ENCODE measurements at places on chromosomes 12 and 14.

DNA sequence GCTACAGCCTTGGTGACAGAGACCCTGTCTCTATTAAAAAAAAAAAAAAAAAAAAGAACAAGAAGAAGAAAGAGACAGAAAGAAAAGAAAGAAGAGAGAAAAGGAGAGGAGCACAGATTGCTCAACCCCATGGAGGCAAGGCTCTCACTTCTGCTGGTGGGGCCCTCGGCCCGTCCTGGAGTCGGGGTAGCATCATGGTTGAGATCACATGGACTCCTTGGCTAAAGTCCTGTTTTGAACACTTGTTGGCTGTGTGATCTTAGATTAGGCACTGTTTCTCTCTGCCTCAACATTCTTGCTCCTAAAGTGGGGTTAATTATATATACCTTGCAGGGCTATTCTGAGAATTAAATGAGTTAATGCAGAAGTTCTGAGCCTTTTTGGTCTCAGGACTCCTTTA is 207.7 kb downstream of the CACNA1C start:
- peaks cover 4% of the 10 kb centered on the region for H3K4me1 ChIP-seq
- no peak overlapping the region for H3K4me3 ChIP-seq
- no peaks in the 10 kb centered on the region for H3K36me3 ChIP-seq
- H3K27ac ChIP-seq: no peak overlapping the region
- no peaks in the 10 kb centered on the region for H3K27me3 ChIP-seq

- no peaks in the 10 kb centered on the region for H3K4me1 ChIP-seq
- no peak overlapping the region for H3K4me3 ChIP-seq
- no peaks in the 10 kb centered on the region for H3K27me3 ChIP-seq
- H3K36me3 ChIP-seq: no peaks in the 10 kb centered on the region
- no peak overlapping the region for H3K27ac ChIP-seq
Measured at GRCh38 chr12:28811457-28811856, 337.6 kb upstream of the FAR2 start.

DNA sequence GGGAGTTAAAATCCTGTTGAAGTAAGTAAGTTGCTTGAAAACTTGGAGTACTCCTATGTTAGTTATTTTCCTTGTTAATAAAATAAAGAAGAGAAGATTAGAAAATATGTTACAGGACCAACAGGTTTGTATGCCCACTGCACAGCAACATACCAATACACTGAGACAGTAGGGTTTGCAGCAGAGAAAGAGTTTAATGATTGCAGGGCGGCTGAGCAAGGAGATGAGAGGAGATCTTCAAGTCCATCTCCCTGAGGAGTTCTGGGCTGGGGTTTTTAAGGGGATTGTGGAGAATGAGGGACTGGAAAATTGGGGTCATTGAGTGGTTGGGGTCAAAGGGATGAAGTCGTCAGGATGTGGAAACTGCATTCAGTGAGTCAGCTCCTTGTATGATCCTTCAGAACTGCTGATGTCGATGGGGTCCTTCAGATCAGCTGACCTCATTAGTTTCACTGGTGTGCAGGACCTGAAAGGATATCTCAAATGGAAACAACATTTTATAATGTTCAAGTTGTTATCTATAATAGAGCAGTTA is 4.3 kb upstream of the HSD17B6 start:
- H3K4me3 ChIP-seq: no peak overlapping the region
- H3K36me3 ChIP-seq: peaks cover 4% of the 10 kb centered on the region
- H3K27ac ChIP-seq: no peak overlapping the region
- H3K4me1 ChIP-seq: peaks cover 3% of the 10 kb centered on the region

DNA sequence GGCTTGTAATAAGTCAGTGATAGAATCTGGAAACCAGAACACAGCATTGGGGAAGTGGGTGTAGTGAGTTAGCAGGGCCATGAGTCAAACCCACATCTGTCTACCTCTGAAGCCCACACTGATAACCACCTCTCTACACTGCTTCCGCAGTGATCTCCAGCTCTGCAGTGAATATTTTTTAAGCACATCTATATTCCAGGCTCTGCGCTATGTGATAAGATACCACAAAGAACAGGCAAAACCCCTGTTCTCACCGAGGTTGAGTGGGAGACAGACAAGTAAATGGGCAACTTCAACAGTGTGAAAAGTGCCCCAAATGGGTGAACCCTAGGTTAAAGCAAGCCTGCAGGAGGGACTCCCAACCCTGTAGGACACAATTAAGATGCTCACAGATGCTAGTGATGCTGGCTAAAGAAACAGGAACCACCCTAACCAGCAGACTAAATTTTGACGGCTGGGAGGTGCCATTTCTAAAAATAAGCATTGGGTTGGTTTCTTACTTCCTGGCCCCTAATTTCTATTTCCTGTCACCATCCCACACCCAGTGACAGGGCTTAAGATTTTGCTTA is 375.0 kb downstream of the DPF3 start:
- H3K27me3 ChIP-seq: no peaks in the 10 kb centered on the region
- H3K36me3 ChIP-seq: peaks cover 22% of the 10 kb centered on the region
- H3K4me3 ChIP-seq: peak overlapping the region; percentile 72
- H3K27ac ChIP-seq: peak overlapping the region; percentile 92
- peaks cover 53% of the 10 kb centered on the region for H3K4me1 ChIP-seq
- DNase-seq: peak; percentile 55

DNA sequence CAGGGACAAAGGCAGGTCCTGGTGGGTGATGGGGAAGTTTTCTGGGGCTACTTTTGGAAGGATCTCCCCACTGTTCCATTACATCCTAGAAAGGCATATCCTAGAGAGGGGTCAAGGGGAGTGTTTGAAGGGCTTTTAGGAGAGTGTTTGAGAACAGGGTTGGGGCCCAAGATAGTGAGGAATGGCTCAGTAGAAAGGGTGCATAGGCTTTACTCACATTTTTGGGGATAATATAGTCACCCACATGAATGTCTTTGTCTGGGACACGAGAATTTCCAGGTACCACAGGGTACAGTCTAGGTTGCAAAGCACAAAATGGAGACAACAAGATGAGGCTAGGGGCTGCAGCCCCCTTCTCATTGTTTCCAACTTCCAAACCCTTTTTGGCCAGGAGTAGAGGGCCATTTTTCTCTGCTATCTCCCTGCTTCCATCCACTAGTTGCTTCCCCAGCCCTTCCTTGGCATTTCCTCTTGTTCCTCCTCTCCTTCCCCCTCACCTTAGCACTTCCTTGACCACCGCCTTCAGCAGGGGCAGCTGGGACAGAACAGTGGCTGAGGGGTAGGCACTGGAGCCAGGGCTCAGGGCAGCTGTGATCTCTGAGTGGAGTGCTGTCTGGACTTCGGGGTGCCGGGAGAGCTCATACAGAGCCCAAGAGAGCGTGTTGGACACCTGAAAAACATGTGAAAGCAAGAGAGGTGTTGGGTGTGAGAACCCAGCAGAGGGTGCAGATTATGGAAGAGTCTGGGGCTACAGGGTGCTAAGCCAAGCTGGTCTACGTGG is 2.8 kb downstream of the CYP27B1 start:
- H3K27ac ChIP-seq: peak overlapping the region; percentile 21
- H3K27me3 ChIP-seq: peaks cover 11% of the 10 kb centered on the region
- peaks cover 7% of the 10 kb centered on the region for H3K36me3 ChIP-seq
- H3K4me1 ChIP-seq: peaks cover 21% of the 10 kb centered on the region
- DNase-seq: no peak
- H3K4me3 ChIP-seq: peak overlapping the region; percentile 89

- no peak overlapping the region for H3K4me3 ChIP-seq
- no peaks in the 10 kb centered on the region for H3K4me1 ChIP-seq
- H3K36me3 ChIP-seq: no peaks in the 10 kb centered on the region
- no peaks in the 10 kb centered on the region for H3K27me3 ChIP-seq
- DNase-seq: no peak
Measured at GRCh38 chr12:79532907-79533288, 157.9 kb downstream of the PAWR start.

DNA sequence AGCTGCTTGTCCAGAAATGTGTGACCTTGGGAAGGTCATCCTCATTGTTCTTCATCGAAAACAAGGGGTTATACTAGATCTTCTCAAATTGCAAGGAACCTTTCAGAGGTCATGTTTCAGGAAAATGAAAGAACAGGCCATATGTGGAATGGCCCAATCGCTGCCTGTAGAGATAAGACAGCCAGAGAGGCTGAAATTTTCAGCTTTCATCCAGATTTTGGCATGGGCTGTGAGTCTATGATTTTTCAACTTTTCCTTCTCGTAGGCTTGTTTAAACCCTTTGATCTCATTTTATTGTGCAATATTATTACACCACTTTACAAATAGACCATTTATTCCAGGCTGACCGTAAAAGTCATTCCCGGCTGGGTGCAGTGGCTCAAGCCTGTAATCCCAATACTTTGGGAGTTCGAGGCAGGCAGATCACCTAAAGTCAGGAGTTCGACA is 17.1 kb upstream of the ATXN2 start:
- H3K4me1 ChIP-seq: no peaks in the 10 kb centered on the region
- DNase-seq: no peak
- H3K36me3 ChIP-seq: no peaks in the 10 kb centered on the region
- H3K27ac ChIP-seq: no peak overlapping the region

GRCh38 chr12:120592121-120593049 is 11.2 kb upstream of the POP5 start:
- H3K4me1 ChIP-seq: no peaks in the 10 kb centered on the region
- DNase-seq: no peak
- no peaks in the 10 kb centered on the region for H3K36me3 ChIP-seq
- no peaks in the 10 kb centered on the region for H3K27me3 ChIP-seq
- no peak overlapping the region for H3K4me3 ChIP-seq
- H3K27ac ChIP-seq: no peak overlapping the region

DNA sequence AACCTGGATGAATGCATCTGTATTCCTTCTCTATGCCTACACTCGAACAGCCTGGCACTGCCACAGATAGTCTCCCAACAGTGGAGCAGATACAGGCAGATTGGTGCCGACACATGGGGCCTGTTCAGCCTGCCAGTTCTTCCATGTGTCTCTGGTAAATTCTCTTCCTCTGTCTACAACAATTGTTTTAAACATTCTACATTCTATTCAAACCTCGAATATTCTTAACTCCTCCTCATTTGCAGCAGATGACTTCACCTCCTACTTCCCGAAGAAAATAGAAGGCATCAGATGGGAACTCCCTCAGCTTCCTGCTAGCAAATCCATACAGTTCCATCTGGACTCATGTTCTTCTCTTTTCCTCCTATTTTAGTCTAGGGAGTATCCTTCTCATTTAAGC is 43.1 kb upstream of the OTOGL start:
- H3K36me3 ChIP-seq: no peaks in the 10 kb centered on the region
- no peak for DNase-seq
- no peak overlapping the region for H3K27ac ChIP-seq
- H3K4me3 ChIP-seq: no peak overlapping the region
- no peaks in the 10 kb centered on the region for H3K27me3 ChIP-seq
- no peaks in the 10 kb centered on the region for H3K4me1 ChIP-seq

- DNase-seq: no peak
- H3K36me3 ChIP-seq: peaks cover 20% of the 10 kb centered on the region
- no peak overlapping the region for H3K27ac ChIP-seq
- no peaks in the 10 kb centered on the region for H3K4me1 ChIP-seq
Measured at GRCh38 chr14:102043251-102044025, 43.4 kb downstream of the HSP90AA1 start.

DNA sequence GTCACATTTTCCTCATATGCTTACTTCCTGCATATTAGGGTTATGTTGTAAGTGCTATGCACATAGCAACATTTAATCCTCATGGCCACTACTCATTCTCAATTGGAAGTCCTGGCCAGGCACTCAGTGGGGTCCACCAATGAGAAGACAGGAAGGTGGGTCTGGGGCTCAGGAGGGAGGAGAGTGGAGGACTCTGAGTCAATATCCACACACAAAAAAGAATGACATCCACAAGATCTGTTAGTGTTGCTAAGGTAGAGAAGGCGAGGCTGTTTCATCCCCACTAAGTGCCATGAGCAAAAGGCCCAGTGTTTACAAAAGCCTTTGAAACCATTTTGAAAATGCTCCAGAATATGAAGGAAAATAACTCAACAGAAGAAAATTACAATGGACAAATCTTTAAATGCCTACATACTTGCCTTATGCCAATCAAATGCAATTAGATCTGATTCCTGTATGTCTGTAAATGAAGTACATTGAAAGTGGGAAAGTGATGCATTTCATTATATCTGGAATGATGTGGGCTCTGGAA is 53.9 kb downstream of the EID3 start:
- H3K27ac ChIP-seq: no peak overlapping the region
- peaks cover 2% of the 10 kb centered on the region for H3K4me1 ChIP-seq
- no peaks in the 10 kb centered on the region for H3K27me3 ChIP-seq
- DNase-seq: no peak
- no peak overlapping the region for H3K4me3 ChIP-seq
- H3K36me3 ChIP-seq: peaks cover 3% of the 10 kb centered on the region

DNA sequence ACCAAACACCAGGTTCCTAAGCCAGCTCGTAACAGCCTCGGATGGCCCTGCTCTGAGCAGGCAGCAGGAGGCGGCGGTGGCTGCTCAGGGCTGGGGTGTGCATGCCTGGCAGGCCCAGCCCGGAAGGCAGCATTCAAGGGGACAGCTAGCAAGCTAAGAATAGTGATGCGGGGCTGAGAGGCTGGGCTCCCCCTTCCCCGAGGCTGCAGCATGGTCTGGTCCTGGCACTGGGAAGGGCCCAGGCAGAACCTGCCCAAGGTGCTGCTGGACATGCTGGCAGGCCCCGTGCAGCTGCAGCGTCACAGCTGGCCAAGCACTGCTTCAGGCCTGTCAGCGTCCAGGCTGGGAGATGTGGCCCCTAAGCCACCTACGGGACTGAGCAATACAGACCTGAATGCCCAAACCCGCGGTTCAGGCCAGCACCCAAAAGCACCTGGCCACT is 26.4 kb upstream of the NUDT14 start:
- no peak overlapping the region for H3K4me3 ChIP-seq
- no peaks in the 10 kb centered on the region for H3K27me3 ChIP-seq
- no peaks in the 10 kb centered on the region for H3K36me3 ChIP-seq
- DNase-seq: no peak

GRCh38 chr12:45138609-45139008 is 77.3 kb upstream of the ANO6 start:
- H3K36me3 ChIP-seq: no peaks in the 10 kb centered on the region
- no peak overlapping the region for H3K4me3 ChIP-seq
- H3K4me1 ChIP-seq: no peaks in the 10 kb centered on the region

GRCh38 chr12:79838359-79838758 is 96.5 kb downstream of the PPP1R12A start:
- H3K27me3 ChIP-seq: no peaks in the 10 kb centered on the region
- H3K4me3 ChIP-seq: no peak overlapping the region
- peaks cover 64% of the 10 kb centered on the region for H3K36me3 ChIP-seq
- no peak for DNase-seq
- H3K27ac ChIP-seq: no peak overlapping the region

GRCh38 chr12:95336387-95337067 is 118.9 kb downstream of the VEZT start:
- no peak for DNase-seq
- H3K27ac ChIP-seq: no peak overlapping the region
- H3K4me3 ChIP-seq: no peak overlapping the region

- no peak for DNase-seq
- H3K36me3 ChIP-seq: peaks cover 28% of the 10 kb centered on the region
- H3K27me3 ChIP-seq: no peaks in the 10 kb centered on the region
- peak overlapping the region; percentile 21 for H3K27ac ChIP-seq
- peak overlapping the region; percentile 60 for H3K4me3 ChIP-seq
- H3K4me1 ChIP-seq: peaks cover 50% of the 10 kb centered on the region
Measured at GRCh38 chr14:95513291-95513690, 3.2 kb downstream of the SYNE3 start.

DNA sequence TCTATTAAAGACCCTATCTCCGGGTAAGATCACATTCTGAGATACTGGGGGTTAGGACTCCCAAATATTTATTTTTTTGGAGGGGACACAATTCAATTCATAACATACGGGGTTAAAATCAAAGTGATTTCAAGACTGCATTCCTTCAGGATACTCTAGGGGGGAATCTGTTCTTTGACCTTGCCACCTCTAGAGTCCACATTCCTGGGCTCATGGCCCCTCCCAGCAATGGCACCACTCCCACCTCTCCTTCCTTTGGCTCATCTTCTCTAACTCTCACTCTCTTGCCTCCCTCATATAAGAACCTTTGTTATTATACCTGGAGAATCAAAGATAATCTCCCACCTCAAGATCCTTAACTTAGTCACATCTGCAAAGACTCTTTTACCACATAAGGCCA is 79.5 kb downstream of the CAND1 start:
- no peak for DNase-seq
- peaks cover 24% of the 10 kb centered on the region for H3K36me3 ChIP-seq
- H3K4me3 ChIP-seq: no peak overlapping the region
- H3K27ac ChIP-seq: no peak overlapping the region
